ENCODE measurements at places on chromosomes 6 and 20.

- no peak for DNase-seq
These were observed 194.9 kb downstream of the SCP2D1 start for GRCh38 chr20:19008497-19008896.

DNA sequence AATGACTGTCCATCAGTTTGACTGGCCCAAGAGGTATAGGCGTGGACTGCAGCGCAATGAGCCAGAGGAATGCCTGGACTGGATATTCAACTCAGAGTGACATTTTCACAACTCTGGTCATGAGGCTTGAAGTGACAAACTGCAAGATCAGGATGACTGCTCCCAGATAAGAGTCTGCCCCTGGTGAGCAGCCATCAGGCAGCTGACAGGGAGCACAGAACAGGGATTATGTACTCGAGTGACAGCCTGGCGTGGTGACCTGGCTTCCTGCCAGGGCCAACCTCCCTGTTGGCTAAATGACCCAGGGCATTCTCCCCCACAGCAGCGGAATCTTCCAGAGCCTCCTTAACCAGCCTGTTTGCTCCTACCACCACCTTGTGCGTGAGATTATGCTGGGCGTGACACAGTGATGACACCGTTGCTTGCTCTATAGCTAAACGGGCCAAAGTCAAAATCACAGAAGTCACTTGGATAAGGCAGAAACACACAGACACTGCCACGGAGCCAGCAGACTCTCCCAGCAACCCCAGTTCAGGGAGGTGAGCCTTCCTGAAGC lies 209.1 kb upstream of the JARID2 start:
- no peak for DNase-seq

DNA sequence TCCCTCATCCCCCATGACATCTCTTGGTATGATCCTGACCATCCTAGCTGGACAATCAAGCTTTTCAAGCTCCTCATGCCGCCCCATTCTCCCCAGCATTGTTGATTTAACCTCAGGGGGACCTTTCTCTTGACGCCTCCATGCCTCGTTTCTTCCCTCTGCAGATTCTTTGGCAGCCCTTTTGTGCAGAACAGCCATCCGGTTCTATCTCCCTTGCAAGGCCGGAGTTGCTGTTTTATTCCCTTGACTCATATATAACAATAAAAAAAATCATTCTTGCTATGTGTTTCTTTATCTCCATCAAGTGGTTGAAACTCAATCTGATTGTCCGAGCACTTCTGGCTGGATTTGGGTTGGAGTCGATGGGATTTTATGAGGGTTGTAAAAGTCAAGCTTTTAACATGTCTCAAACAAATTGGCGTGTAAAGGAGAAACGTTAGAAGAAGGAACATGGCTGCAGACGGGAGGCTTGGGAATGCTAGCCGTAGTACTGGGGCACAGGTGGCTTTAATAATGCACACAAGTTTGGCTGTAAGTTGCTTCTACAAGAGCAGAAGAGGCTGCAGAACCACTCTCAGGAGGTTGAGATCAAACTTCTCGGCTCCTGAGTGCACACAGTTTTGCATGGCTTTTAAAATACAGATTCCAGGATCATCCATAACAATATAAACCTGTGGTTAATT lies 3.9 kb upstream of the SULF2 start:
- no peak for DNase-seq

- DNase-seq = no peak
These were observed 23.2 kb downstream of the HLA-DPA1 start for GRCh38 chr6:33050014-33050810.

DNA sequence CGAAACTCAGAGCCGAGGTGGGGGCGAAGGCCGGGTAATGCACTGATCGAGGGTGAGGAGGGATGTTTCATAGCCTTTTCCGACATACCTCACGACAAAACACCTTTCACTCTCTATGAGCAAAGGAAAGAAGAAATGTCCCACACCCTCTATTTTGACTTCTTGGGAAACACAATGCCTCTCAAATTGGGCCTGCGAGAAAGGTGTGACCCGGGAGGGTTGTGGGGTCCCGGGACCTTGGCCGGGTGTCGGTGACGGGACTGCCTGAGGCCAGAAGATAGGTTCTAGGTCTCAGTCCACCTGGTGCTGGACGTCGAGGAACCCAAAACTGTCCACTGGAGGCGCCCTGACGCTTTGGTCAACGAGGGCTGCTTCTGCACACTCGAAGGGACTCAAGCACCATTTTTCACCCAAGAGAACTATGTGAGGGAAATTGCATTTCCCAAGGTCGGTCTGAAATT lies 41.1 kb upstream of the OSTM1 start:
- no peak for DNase-seq

DNA sequence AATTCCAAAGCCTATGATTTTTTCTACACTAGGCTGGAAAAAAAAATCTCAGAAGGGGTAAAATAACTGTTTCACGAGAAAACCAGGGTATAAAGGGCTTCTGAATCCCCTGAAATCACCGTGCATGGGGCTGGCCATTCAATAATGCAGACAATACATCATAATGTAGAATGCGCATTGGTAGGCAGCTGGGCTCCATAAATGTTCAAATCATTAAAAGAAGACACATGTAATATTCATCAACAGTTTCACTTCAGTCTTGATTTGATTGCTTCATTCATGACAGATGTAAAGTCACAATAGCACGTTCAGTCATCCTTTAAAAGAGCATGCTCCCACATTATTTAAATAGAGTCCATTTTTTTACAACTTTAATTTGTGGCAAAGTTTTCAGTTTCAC lies 20.5 kb downstream of the PTCHD4 start:
- DNase-seq = no peak

- no peak for DNase-seq
These were observed 278.9 kb downstream of the SAMD5 start for GRCh38 chr6:147787417-147787816.

DNA sequence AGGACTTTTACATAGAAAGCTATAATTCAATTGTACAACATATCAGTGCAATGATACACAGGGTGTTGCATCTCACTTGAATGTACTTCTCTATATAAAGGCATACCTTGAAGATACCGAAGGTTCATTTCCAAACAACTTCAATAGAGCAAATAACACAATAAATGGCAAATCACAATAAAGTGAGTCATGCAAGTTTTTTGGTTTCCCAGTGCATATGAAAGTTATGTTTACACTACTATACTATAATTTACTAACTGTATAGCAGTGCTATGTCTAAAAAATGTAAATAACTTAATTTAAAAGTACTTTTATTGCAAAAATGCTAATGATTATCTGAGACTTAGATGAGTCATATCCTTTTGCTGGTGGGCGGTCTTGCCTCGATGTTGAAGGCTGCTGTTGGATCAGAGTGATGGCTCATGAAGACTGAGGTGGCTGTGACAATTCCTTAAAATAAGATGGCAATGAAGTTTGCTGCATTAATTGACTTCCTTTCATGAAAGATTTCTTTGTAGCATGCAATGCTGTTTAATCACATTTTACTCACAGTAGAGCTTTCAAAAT lies 188.8 kb downstream of the TASP1 start:
- DNase-seq = no peak

DNA sequence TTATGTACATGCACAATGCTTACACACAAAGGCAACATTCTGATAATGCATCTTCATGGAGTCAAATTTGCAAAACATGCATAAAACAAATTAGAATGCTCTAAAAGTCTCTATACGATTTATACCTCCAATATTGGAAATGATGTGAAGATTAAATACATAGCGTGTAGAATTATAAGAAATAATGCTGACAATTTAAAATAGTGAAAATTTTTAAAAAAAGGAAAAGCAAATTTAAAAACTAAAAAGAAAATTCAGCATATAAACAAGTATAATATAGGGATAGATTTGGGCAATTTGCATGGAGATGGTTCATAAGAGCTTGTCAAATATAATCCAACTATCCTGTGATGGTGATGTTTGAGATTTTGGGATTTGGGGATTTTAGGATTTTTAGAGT lies 14.9 kb downstream of the TCF21 start:
- DNase-seq = no peak

GRCh38 chr6:11616200-11616611 lies 78.7 kb downstream of the TMEM170B start:
- DNase-seq = no peak

- no peak for DNase-seq
These were observed 661 bp upstream of the PPP1R14C start for GRCh38 chr6:150142097-150142669.

DNA sequence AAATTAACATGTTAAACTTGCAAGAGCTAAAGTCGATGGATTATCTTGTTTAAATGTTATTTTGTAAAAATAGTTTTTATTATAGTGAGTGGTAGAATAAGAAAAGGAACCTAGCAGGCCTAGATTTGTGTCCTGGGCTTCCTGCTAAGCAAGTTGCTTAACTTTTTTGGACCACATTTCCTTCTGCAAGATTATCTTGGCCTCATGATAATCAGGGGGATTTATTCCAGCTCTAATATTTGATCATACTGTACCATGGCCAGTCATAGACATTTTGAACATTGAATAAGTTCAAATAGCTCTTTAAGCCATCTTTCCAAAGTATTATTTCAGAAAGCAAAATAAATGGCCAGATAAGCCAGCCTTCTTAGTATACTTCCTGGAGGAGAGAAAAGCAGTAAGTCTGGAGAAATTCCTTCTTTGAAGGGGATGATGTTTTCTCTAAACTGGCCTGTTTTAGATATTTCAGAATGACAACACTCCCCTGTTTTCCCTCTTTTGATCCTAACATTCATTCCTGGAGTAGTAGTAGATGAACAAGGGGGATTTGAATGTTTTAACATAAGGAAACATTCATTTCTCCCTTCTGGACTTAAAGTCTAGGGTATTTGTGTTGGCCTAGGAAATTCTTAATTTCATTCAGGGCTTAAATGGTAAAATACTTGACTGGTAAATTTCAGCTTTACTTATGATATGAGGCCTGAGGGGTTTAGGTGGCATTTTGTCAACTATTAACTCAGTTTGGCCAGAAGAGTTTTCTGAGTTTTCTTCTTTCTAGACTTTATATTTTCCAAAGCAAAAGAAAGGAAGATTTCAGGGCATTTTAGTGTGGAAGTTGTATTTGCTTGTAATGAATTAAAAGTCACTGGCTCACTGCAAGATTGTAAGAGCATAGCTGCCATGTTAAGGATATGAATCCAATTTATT lies 108.8 kb upstream of the SCGN start:
- no peak for DNase-seq
